ENCODE measurements at places on chromosomes 16 and 17.

DNA sequence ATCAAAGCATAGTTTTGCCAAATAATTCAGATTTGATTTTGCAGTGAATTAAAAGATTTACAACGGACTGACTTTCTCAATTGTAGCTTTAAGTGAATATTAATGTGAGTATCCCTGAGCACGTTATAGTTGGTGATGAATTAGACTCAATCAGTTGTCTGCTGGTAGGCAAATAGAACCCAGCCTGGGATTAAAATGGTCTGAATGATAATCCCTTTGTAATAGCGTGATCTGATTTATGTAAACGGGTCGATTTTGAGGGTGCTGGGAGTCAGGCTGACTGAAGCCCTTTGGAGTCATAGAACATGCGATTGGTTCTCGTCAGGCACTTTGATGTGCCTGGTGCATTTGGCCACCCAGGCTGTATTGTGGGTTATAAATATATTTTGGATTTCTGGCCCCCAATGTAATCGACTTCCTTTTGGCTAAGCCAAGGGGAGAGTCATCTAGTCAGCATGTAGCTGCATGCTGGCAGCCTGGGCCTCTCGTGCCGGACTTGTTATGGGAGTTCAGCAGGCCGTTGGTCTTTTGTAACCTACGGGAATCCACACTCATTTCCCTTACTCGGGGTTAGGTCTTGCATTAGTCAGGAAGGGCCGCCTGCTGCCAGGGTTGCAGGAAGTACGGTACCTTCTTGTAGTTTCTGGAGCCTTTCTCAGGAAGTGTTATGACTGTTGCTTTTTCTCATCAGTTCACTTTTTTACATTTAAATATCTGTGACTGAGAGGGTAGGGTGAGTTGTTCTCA lies 5.4 kb downstream of the PGS1 start:
- DNase-seq, result peak; percentile 95

DNA sequence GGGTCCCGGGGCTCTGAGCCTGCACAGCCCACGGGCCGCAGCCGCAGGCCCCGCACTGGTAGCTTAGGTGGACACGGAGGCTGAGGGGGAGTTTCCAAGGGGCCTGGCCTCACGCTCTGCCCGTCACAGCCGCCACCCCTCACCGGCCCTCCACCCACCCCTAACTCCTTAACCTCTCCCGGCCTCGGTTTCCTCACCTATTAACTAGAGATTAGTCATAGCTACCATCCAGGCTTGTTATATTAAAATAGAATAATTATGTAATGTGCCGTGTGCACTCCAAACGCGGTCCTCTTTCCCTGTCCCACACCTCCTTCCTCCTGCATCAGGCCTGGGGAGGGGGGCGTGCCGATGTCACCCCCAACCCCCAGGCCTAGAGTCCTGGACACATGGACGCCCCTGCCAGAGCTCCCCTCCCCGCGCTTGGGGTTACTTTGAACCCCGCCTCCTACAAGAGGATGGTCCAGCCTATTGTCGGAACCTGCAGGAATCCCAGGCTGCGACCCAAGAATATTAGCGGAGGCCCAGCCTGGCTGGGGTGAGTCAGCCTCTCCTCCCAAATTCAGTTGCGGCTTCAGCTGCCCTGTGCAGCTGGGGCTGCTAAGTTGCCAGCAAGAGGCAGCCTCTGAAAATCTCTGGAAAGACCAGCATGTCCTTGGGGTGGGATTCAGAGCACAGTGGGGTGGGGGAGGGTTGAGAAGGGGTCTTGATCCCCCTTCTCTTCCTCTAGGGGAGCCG lies 17.3 kb downstream of the SOCS3 start:
- DNase-seq, result no peak

GRCh38 chr17:57436565-57436964 lies 180.2 kb downstream of the MSI2 start:
- no peak for DNase-seq

DNA sequence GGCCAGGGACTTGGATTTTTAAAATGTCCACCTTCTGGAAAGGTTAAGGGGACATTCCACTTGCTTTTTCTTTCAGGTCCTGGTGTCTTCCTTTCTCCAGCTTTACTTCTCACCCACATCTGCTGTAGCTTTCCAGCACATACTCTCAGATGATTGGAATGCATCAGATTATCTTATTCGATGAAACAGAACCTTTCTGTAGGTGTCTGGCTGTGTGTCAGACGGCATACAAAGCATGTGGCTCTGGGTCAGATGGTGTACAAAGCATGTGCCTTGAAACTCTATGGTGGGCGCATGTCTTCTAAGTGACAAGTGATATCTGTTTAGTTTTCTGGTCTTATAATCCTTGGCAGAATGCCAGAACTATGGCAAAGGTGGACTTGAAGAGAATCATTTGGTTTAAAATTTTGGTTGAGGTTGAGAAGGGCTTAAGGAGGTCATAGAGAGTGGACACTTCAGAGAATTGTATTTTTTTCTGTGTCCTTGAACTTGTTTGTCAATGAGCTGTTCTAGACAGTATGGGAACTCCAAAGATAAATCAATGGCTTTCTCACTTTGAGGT lies 125.3 kb downstream of the FTO start:
- DNase-seq, result no peak

- DNase-seq, result no peak
These were observed 342.0 kb downstream of the SOX9 start for GRCh38 chr17:72462814-72463213.

DNA sequence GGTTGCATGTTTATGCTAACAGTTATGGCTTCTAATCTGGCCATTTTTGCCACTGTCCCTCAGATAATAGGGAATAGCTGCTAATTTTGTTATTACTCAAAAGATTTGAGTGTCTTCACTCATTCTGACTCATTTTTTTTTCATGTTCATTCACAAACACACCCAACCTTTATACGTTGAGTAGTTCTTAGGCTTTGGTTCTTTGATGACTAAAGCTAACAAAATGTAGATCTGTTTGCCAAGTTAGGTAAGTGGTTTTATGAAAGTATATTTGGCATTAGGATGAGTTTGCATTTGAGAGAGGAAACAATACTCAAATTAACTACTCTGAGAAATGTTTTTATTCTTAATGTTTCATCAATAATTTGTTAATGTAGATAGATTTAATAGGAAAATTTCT lies 3.6 kb downstream of the MAP2K4 start:
- no peak for DNase-seq

- no peak for DNase-seq
These were observed 18.3 kb downstream of the NQO1 start for GRCh38 chr16:69707920-69708683.

DNA sequence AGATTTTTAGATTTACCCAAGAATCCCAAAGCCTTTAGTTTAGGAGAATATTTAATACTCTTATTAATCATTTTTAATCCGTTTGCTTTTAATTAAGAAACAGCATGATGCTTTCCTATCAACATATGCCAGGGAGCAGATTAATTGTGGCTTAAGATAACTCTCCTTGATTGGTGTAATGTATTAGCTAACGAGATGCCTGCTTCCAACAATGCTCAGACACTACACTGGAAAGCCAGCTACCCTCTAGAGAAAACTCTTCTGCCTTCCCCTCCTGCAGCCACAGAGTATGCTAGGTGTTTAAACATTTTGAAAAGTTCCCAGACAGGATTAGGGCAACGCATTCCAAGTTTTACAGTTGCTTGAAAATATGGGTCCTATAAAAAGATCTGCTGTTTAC lies 142.2 kb downstream of the AATF start:
- DNase-seq, result no peak

DNA sequence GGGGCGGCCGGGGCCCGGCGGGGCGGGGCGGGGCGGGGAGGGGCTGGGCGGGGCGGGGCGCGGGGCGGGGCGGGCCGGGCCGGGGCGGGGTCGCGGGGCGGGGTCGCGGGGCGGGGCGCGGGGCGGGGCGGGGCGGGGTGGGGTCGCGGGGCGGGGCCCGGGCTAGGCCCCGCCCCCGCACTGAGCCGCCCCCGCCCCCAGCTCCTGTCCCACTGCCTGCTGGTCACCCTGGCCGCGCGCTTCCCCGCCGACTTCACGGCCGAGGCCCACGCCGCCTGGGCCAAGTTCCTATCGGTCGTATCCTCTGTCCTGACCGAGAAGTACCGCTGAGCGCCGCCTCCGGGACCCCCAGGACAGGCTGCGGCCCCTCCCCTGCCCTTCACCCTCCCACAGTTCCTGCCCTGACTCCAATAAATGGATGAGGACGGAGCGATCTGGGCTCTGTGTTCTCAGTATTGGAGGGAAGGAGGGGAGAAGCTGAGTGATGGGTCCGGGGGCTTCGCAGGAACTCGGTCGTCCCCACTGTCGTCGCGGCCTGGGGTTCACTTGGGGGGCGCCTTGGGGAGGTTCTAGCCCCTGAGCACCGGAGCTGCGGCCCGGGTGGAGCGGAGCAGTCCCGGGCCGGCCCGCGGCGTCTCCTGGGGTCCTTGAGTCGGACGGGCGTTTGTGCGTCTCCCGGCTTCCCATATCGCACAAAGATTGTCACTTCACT lies 795 bp upstream of the HBM start:
- DNase-seq, result no peak

DNA sequence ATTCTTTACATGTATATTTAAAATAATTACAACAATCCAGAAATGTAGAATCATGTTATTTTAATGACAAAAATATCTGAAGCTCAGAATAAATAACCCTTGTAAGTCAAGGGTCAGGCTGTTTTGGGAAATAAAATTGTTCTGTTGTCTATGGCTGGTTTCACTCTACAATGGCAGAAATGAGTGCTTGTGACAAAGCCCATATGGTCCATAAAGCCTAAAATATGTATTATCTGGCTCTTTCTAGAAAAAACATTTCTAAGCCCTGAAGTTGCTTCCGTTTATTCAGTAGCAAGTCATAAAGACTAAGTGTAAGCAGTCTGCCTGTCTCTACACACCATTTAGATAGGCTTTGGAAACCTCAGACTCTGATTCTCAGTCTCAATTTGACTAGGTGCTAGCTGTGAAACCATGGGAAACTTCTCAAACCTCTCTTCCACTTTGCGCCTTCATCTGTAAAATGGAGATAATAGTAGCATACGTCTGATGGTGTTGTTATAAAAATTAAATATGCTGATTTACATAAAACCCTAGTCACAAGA lies 365.7 kb upstream of the CA10 start:
- DNase-seq, result no peak

DNA sequence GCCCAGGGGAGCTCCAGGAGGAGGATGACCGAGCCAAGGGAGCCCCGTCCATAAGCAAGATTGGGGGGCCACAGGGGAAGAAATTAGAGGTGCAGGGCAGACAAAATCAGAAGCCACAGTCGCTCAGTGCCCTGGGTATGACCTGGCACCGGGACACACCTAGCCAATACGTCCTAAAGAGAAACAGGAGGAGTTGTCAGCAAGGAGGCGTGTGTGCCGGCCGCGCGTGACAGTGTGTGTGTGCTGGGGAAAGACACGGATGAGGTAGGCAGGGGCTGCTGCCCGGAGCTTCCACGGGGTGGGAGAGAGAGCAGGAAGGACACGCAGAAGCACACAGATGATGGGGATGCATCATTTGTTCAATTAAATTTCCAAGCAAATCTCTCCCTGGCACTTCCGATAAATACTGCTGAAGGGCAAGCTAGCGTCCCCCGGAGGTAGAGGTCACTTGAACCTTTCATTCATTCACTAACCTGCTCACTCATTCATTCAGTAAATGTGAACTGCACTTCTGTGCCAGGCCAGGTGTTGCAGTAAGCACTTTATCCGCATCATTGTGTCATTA lies 38.0 kb downstream of the C16orf95 start:
- no peak for DNase-seq

- no peak for DNase-seq
These were observed 3.5 kb downstream of the RAB40C start for GRCh38 chr16:593406-593805.

DNA sequence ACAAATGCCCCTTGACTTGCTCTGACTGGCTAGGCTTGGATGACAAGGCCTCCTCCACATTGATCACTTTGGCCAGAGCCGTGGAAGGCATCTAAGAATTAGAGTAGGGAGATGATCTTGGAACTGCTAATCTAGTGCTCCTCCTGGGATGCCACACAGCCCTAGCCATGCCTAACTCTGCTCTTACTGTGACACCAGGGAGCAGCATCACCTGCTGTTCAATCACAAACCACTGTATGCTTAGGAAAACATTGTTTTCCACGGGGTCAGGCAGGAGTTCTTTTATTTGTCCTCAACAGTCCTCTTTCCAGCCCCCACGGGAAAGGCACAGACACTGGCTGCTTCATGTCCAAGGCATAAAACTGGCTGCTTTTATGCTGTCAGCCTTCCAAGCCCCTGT lies 46.3 kb downstream of the C16orf78 start:
- no peak for DNase-seq

DNA sequence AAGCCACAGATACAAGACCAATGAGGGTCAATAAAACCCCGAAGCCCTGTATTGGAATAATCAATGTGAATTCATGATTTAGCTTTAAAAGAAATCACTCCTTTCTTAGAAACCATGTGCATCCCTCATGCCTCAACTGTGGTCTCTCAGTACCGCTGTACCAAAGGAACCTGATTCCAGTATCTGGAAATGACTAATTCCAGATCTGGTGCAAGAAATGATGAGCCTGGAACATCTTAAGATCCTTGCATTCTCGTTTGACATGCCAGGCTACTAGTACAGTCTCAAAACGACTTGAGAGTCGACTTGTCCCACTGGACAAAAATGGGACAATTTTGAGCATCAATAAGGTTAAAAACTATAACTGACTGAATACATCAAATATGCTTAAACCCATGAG lies 21.2 kb downstream of the USP31 start:
- no peak for DNase-seq

DNA sequence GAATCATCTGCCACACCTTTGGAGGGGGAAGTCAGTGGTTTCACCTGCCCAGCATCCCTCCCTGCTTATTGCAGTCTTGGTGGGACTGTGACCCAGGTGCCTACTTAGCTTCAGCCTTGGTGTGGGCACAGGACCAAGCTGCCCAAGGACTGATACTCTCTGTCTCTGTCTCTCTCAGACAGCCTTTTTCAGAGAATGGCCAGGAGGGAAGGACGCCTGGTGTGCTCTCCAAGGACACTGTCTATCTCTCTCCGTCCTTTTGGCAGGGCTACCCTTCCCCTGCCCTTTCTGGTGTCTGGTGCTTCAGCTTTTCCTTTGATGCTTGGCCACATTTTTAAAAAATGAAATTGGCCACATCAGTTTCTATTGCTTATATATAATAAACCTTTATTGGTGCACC lies 19.6 kb downstream of the PIK3R6 start:
- no peak for DNase-seq

DNA sequence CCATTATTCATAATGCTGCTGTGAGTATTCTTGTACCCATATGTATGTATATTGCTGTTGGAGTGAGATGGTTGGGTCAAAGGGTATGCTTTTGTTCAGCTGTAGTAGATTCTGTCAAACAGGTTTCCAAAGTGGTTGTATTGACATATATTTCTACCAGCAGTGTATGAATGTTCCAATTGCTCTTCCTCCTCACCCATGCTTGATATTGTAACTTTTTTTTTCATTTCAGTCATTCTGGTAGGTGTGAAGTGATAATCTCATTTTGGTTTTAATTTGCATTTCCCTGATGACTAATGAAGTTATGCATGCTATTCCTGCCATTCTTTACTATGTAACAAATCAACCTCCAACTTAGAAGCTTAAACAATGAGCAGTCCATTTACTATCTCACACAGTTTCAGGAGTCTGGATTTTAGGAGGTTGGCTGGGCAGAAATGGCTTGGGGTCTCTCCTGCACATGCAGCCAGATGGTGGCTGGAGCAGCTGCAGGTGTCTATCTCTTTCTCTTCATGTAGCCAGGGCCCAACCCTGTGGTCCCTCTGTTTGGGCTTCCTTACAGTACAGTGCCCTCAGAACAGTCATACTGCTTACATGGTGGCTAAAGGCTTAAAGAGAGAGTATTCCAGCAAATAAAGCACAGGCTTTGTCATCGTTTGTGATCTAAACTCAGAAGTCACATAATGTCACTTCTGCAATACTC lies 21.2 kb downstream of the ERAL1 start:
- DNase-seq, result no peak
